T47D (cell line): ENCODE measurements at places on chromosomes 3 and 15.

DNA sequence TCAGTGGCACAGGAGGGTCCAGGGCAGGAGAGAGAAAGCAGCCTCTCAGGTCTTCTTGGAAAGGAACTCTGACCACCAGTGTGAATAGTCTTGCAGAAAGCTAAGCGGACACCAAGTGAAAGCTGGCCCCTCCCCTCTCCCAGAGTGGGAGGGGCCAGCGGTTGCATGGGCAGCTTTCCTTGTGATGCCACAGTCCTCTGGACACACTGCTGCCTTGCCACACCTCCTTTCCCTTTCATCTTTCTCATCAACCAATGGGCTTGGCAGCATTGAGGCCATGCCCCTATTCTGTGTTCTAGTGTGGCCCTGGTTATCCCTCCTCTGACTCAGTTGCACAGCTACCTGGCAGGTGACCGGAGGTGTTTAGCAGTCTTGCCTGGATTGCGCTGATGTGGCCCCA lies 49.7 kb upstream of the GOLGA6B start:
- DNase-seq = peak; percentile 4

DNA sequence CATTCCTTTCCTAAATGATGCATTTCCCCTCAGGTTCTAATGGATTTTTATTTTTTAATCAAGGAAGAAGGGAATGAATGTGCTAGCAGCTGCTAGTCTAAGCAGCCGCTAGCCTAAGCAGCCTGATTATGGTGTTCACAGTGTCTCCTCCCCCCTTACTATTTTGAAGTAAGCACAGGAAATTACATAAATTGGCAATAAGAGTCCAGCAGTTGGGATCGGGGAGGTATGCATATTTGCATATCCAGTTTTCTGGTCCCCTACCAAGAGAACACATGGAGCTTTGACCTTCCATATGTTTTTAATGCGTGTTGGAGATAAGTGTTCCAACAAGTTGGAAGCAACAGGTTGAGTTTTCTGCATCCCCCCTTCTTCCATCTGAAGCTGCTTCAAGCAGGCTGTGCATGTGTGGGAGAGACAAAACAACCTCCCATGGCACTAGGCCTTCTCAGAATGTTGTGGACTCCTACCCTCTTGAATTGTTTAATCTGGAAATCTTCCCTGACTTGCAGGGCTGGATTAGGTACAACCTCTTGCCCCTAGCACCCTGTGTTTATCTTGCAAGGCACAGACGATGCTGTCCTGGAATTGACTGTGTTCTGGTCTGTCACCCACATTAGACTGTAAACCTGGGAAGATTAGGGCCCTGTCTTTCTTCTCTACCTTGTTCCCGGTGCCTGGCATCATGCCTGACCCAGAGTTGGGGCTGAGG lies 124.8 kb upstream of the LRIG1 start:
- DNase-seq = no peak

GRCh38 chr3:100106531-100107141 lies 7.7 kb downstream of the FILIP1L start:
- no peak for DNase-seq

DNA sequence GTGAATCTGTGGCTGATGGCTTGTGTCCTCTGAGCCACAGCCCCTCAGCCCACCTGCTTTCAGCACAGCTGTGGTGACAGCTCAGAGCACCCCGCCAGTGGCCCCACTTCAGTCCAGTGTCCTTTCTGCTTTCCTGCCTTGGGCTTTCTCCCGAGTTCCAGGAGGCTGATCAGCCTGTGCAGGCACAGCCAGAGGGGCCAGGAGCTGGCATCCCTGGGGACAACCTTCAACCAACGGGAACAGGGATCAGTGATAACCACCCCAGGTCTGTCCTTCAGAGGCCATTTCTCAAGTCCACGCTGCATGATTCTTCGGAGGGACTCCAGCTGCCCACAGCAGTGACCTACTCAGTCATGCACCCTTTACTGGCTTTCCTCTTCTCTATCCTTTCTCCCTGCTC lies 166.6 kb downstream of the RAB11A start:
- no peak for DNase-seq

GRCh38 chr15:100762913-100763834 lies 116.5 kb upstream of the ALDH1A3 start:
- no peak for DNase-seq

GRCh38 chr15:73346735-73347312 lies 21.9 kb downstream of the HCN4 start:
- DNase-seq = peak; percentile 86

DNA sequence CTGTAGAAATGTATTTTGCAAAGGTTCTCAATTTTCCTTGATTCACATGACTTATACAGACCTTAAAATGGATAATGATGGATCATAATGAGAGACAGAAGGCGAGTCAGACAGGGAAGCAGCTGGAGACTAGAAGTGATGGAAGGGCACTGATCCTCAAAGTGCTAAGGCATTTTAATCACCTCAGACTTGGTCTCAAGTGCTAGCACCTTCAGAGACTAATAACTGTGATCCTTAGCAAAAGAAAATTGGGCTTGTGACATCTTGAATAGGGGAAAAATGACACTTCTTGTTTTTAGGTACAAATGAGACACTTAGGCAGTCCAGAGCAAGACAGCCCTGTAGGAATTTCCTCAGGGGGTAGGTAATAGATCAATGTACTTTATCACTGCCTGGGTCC lies 1011.7 kb downstream of the SQOR start:
- DNase-seq = no peak

DNA sequence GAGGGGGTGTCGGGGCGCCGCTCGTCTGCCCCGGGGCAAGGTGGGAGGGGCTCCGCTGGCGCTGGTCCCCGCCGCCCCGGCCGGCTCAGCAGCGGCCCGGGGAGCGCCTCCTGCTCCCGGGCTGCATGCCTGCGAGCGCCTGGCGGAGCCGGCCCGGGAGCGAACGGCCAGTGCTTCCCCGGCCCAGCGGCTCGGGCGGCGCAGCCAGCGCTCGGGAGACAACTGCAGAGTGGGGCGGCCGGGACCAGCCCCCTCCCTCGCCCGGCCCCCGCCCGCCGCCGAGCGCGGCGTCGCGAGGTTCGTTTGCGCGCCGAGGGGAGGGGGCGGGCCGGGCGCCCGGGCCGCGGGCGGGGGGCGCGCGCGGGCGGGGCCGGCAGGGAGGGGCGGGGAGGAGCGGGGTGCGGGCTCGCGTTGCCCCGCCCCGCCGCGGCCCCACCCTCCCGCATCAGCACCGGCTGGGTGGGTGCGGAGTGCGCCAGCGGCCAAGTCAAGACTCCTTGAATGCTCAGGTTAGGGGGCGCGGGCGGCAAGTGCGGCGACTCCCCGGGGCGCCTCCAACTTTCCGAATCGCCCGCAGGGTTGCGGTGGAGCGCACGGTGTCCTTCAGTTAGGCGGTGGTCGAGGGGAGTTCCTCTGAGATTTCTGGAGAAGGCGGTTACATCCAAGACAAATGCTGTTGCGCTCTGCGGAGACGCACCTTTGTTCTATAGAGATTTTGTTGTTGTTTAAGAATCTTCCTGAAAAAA lies at the start of gene RGMA:
Gene RGMA, minus strand, starts transcription at position 231 of the 746 bp plus-strand sequence. CDS start 279 bp downstream, outside the sequence.
- DNase-seq = peak; percentile 21

GRCh38 chr3:189580190-189580589 lies 51.0 kb upstream of the TP63 start:
- no peak for DNase-seq

DNA sequence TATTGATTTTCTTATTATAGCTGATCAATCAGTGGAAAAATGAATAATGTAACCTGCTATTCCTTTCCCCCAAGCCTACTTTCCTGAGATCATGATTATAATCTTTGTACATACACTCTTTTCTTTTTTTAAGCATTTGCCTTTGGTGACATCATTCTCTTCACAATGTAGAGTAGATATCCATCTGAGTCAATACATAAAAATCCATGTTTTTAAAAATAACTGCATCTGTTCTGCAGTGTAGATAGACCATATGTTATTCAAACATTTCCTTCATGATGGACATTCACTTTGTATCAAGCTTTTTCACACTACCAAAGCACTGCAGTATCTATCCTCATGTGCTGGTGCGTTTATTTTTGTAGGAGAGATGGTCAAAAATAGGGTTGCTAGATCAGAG lies 211.1 kb downstream of the PTPRG start:
- no peak for DNase-seq
